ENCODE measurements at places on chromosomes 7 and 10.

DNA sequence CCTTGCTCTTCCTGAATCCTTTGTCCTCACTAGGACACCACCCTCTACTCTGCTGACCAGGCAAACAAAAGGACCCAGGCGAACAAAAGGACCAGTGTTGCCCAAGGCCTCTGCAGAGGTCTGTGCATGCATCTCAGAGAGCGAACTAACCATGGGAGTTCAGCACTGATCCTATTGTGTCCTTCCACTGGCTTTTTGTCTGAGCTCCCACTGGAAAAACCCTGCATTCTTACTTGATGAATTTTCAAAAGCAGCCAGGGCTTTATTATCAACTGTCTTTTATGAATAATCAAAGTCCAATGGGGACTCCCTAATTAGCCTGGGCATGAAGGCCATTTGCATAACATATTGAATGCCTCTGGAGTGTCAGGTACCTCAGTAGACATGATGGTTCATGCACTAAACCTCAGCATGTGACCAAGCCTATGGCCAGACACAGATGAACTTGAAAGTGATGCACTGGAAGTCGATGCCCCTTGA is 140.6 kb downstream of the KCNMA1 start:
- DNase-seq: no peak

GRCh38 chr7:79666472-79666871 is 213.0 kb upstream of the MAGI2 start:
- DNase-seq: no peak

- no peak for DNase-seq
Measured at GRCh38 chr10:60986791-60987190, 42.8 kb upstream of the RHOBTB1 start.

DNA sequence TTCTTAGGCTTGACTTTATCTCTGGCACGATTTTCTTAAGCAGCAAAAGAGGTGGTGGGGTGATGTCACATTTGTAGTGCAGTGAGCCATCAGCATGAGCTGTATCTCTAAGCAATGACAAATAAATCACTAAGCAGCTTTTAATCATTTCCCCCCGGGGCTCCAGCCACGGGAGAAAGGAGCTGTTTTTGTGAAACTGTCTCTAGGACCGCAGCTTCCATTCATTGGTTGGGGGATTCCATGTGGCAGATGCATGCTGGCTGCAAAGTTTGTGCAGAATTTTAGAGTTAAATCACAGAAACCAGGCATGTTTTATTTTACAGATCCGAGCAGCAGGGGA is 464 bp downstream of the KIAA1217 start:
- DNase-seq: no peak

GRCh38 chr7:109282726-109283125 is 713.1 kb downstream of the DNAJB9 start:
- no peak for DNase-seq

- DNase-seq: no peak
Measured at GRCh38 chr10:106410331-106410730, 754.2 kb downstream of the SORCS1 start.

DNA sequence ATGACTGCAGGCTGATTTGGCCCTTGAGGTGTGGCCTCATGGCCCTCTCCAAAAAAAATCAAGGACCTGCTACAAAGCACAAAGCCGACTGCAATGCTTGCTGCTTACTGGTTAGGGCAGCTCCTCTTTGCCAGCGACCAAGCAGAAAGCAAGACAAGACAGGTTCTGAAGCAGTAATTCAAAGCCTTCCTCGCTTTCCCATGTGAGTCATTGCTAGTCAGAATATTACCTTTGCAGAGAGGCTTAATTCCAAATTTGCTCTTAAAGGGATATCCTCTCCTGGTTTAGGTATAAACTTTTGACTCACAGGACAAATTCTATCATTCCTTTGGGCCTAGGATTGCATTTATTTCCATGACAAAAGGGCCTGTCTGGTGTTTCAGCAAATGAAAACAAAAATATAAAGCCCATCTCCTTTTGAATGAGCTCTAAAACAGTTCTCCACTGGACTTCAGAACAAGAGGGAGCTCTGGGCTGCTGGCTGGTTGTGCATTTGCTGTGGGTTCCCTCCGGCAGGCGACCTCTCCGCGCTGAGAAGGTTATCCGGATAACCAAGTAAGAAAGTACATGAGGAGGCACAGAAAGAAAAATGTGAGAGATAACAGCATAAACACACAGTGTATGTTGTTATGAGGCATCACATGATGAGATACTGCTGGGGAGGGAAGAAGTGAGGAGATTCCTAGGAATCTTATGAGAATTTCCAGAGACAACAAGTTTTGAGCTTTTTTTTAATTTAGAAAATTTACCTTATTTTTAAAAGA is 90.8 kb downstream of the EGFR start:
- DNase-seq: no peak

DNA sequence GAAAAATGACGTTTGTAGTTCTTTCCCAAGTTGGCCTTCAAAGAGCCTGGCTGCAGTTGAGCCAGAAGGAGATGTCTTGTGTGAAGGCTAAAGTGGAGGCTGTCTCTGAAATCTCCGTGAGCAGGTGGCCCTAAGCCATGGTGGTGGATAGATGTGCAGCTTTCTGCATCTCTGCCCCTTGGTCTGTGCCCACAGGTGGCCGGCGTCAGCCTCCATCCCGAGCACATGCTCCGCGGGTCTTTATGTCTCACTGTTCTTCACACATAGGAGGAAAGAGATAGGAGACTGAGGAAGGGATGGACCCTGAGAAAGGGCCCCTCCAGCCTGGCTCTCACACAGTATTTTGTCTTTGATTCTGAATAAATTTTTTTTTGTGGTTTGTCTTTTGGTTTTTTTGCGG is 30.3 kb upstream of the SLC26A4 start:
- no peak for DNase-seq

- DNase-seq: no peak
Measured at GRCh38 chr10:91782539-91782938, 15.7 kb upstream of the TNKS2 start.

- no peak for DNase-seq
Measured at GRCh38 chr10:49403363-49403762, 7.5 kb upstream of the DRGX start.

DNA sequence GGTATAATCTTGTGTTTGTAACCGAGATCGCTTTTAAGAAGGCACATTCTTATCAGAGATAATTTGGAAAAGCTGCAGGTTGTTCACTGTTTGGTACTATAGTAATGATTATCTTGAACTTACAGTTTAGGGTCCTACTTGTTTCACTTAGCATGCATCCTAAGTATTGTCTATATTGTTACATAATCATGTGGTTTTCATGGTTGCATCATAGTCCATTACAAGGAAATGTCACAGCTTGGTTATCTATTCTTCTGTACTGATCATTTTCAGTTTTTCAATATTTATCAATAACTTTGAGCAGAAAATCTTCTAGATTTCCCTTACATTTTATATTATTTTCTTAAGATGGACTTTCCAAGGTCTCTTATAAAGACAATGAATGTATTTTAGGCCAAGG is 116.3 kb downstream of the PLPP4 start:
- DNase-seq: no peak

GRCh38 chr10:29322918-29323317 is 34.0 kb downstream of the LYZL1 start:
- no peak for DNase-seq
